HCEC 1CT (cell line): ENCODE measurements at places on chromosomes 13 and 19.
A peak's percentile ranks its signal among the peaks of the same experiment; 100 is the strongest.

DNA sequence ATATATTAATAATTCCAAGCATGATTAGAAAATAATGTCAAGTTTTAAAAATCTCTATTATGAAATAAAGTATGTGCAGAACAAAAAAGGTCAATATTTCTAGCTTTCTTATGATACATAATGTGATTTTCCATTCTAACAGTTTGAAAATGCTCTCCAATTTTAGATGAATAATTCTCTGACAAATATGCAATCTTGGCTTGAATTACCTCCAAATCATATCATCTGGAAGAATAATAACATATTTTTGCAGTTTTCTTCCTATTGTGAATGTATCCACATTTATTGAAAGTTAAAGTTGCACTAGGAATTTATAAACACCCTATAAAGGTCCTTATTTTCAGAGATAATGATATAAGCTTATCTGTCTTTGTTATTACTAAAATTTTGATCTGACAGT lies 548.5 kb upstream of the SLC10A2 start:
- no peak for DNase-seq

DNA sequence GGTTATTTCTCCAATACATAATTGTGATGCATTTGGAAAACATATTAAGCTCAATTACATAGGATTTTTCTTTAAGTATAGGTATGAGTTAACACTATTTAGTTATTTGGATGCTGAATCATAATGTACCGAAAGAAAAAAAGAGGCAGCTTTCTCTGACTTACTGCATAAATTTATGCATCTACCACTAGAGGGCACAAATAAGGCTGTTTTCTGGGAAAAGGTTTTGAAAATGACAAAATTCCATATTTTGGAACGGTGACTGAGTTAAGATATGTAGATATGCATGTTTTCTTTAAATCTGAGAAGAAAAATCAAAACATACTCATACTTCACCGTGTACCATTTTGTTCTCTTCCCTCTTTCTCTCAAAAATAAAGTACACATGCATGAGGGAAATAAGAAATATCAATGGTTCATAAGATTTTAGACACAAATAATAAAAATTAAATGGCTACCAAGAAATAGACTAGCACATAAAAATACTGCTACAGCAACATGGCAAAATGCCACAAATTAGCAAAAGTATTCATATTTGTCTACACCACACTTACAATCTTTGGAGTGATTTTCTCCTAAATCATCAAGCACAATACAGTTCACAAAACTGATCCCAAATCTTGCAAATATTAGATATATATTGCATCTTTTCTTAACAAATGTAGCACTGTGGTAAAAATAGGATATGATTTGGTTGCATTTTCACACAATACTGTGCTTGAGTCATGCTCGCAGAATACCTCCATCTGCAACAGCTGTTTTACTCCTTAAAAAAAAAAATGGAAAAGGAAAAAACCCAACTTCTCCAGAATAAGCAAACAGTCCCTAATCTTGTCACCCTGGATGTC lies 260.0 kb downstream of the FGF14 start:
- peak; percentile 47 for DNase-seq

DNA sequence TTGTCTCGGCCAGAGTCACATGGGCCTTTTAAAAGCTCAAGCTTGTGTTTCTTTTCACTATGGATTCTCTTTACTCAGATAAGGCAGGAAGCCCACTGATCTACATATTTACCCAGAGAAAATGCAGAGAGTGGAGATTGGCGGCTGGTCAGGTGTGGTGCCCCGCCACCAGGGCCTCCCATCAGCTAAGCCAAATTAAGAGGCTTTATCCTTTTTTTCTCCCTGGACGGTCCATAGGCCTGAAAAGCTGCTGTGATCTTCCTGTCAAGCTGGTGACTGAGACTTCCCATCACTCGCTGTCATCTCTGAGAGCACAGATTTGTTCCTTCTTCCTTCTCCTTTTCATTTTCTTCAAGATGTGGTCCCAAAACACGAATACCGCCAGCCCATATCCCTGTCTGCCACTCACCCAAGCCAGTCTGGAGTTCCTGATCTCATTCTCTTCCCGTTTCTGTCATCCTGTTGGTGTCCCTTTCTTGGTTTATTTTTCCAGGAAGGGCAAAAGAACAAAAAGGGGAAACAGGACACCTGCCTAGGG lies 1.9 kb downstream of the SAFB start:
- no peak for DNase-seq

DNA sequence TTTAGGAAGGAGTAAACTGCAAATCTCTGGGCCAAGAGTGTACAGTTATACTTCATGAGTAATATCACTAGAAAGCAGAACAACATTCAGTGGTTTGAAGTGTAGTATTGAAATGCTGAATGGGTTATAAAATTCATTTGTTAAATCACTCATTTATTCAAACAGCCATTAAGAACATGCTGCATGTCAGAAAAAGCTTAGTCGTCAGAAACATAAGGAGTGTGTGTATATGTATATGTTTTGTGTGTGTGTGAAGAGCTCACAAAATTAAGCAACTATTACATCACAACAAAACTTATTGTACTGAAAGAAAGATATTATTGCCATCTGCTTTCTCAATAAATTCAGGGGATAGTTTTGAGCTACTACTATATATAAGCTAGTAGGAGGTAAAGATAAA lies 165.4 kb upstream of the PCDH9 start:
- no peak for DNase-seq

DNA sequence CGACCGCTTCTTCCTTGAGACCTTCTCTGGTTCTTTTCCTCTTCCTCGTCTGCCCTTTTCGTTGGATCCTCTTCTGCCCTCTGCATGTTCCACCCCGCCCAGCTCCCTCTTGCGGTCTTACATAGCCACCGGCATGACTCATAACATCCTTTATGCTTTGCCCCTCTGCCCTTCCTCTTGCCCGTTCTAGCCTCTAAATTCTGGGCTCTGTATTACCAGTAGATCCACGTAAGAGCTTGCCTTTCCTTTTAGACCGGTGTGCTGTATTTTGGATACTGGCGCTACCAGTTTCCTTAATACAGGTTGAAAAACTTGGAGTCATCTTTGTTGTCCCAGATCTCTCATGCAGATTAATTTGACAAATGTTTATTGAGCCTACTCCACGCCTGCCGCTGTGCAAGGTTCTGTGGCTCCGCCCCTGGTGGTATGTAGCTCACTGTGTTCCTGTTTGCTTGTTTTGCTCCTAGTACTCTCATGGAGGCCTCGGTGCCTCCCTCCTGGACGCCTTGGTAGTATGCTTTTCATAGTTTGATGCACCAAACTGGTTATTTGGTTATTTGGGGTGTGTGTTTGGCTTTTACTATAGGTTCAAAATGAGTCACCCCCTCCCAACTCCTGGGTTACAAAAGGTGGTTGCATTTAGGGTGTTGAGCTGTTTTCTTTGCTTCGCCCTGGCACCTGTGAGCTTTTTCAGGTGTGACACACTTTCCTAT lies 1.7 kb downstream of the GTF3A start:
- peak; percentile 82 for DNase-seq

DNA sequence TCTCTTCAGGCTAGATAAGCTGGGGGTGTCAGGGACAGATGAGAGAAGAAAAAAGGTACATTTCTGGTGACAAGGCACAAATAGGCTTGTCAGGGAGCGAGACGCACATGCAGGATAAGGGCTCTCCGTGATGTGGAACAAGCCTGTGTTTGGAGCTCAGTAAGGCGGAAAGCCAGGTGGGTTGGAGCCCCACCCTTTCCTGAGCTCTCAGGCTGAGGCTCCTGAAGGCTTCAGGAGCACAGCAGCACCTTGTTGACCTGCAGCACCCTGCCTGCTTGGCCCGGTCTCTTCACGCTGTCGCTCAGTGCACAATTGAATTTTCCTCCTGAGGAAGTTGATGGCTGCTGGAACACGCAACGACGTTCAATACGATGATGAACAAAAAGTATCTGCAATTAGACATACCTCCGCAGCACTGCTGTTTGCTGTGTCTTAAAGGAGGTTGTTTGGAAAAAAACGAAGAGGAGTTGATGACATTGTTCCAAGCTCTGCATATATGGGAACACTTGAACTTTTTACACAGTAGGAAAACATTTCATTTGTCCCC lies 29.3 kb downstream of the SERP2 start:
- DNase-seq = no peak

DNA sequence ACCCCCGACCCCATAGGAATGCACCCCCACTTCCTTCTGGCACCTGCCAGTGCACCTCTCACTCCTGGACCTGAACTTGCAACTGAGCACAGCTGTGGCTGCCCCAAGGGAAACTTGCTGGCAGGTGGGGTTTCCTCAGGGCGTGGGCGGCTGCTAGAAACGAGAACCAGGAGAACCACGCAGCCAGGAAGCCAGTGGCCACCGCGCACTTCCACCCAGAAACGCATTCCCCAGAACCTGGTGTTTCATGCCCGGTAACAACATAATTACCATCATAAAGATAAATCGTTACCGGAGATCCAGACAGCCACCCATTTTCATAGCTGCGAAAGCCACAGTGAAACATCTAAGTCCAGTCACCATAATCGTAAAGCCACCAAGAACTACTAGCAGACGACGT lies 75.2 kb upstream of the C13orf46 start:
- no peak for DNase-seq
